Mesothelial cell of epicardium (in vitro differentiated cells): ENCODE measurements at places on chromosomes 1 and 21. TPM values are rescaled to one million over a fixed set of nuclear protein-coding genes. Genes with fewer than 3 reads are reported as not detected.

DNA sequence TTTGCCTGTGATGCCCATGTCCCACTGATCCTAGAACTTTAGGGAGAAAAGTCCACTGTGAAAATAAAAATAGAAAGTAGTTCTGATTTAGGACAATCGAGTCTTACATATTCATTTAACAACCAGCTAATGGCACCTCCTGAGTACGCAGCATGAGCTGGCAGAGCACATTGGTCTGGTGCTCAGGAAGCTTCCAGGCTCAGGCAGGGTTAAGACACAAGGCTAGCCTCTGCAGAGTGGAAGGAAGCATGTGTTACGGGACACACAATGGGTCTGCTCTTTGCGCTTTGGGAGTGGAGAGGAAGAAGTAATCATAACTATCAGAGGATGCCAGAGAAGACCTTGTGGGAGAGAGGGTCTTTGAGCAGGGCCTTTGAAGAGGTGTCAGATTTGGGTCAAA lies 4.2 kb upstream of the KLHDC8A start:
- DNase-seq = no peak

NPL gene
- total RNA-seq = 3.9 to 5.8 TPM (median 4.9 TPM) in 3 replicates

DNA sequence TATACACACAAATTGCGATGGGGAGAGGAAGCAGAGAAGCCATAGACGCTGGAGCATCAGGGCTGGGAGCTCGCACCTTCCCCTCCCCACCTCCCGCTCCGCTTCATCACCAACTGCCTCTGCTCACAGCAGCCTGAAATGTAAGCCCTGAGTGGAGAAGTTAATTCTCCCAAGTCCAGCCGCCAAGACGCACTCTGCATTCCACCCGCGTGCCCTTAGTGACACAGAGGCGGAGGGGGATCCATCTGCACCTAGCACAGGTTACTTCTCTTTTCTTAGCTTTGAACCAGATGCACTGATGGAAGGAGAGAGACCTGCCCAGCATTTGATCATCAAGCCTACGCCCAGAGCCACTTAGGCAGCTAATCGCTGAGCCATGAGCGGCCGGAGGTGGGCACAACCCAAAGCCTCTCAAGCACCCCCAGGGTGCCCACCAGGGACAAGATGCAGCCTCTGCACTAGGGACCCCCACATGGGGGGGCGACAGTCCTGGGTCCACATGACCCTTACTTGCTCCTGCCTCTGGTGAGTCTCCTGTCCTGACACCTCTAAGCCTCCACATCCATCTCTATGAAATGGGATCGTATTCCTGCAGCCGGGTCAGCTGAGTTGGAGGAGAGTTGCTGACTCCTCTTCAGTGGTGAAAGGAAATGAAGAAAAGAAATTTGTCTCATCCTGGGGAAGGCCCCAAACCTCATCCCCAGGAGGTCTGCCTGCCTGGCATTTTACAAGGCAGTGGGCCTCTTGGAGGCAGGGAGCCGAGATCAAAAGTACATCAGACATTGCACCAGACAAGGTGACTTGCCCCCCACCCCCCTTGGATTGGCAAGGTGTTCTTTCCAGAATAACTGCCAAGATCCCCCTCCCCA lies 316.2 kb downstream of the MATN1 start:
- no peak for DNase-seq

CYP4Z1 gene
- total RNA-seq = not detected in 3 replicates

PTPRU gene
- total RNA-seq = 143 to 151 TPM (median 145 TPM) in 3 replicates

DNA sequence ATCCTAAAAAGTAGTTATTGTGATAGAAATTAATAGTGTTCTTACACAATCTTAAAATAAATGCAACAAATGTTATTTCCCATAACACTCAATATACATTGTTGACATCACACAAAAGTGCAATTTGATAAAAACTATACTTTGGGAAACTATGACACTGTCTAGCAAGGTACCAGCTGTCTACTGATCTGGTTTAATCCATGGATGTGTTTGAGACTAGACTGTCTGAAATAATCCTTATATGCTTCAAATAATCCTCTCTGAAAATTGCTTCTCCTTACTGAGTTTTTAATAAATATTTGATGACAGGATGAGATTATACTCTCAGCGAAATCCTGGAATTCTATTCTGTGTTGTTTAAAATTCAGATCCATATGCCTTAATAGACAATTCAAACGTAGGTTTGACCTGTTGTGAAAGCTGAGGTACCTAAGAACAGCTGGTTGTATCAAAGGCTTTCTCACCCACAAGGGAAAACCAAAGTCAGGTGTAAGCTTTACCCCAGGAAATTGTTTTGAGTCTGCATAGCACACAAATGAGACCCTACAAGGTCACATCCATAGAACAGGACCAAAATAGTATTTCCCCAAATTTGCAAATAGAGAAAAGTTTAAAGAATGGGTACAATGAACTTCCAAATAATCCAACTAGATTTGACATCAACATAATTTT lies 8.8 kb upstream of the GFI1 start:
- no peak for DNase-seq
